IMR-90 (cell line): ENCODE measurements at places on chromosomes 1 and 21. TPM values are rescaled to one million over a fixed set of nuclear protein-coding genes. Genes with fewer than 3 reads are reported as not detected.

The BTF3L4 gene
- total RNA-seq = 41.2 and 46.4 TPM in 2 replicates

The HES2 gene
- total RNA-seq = not detected in 2 replicates

The ST6GALNAC5 gene
- 2.8 and 3.4 TPM in 2 replicates for total RNA-seq

The WDR64 gene
- total RNA-seq = not detected in 2 replicates

The GPATCH3 gene
- 5.2 and 6.1 TPM in 2 replicates for total RNA-seq

The AADACL4 gene
- not detected in 2 replicates for total RNA-seq

The TEX38 gene
- total RNA-seq = not detected in 2 replicates

The VWA1 gene
- total RNA-seq = 0.83 and 1.1 TPM in 2 replicates

The ACOT11 gene
- 2.5 TPM in 2 replicates for total RNA-seq

The POU3F1 gene
- total RNA-seq = not detected in 2 replicates

The OLIG1 gene
- total RNA-seq = not detected in 2 replicates

The RAVER2 gene
- total RNA-seq = 6.1 and 6.7 TPM in 2 replicates

The AMY1B gene
- not detected in 2 replicates for total RNA-seq

The YTHDF2 gene
- 88.3 and 94.3 TPM in 2 replicates for total RNA-seq

The GPR25 gene
- not detected in 2 replicates for total RNA-seq

The NUDT17 gene
- 2.3 and 2.8 TPM in 2 replicates for total RNA-seq

The GART gene
- total RNA-seq = 73.8 and 115 TPM in 2 replicates

The ZBTB8B gene
- total RNA-seq = not detected in 2 replicates

The SH2D1B gene
- 0.18 TPM in 1 of 2 replicates, not detected in the other for total RNA-seq

The RGS16 gene
- total RNA-seq = 0.18 and 0.28 TPM in 2 replicates

The HSPB7 gene
- total RNA-seq = 0.54 and 0.56 TPM in 2 replicates

The TMPRSS2 gene
- total RNA-seq = not detected in 2 replicates

The LEMD1 gene
- not detected in 2 replicates for total RNA-seq
